RWPE1 (cell line): ENCODE measurements at places on chromosomes 11 and 22.
A peak's percentile ranks its signal among the peaks of the same experiment; 100 is the strongest.

DNA sequence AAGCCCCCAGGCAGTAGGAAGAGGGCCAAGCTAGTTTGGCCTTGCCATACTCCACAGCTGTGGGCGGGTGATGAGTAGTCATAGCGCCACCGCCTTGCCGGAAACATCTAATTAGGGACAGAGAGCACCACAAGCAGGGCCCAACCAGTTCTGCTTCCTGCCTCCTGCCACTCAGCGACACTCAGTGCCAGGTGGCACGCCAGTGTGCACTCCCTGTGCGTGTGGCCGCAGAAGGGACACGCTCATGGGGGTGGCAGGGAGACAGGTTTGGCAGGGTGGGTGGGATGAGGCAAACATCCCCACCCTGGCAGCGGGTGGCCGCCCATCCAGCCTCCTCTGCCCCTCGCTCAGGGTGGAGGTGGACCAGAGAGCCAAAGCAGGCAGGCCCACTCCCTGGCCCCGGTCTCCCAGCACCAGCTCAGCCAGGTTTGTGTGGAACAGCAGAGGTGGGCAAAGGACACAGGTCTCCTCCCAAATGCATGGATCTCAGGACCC is 4.9 kb downstream of the OVOL1 start:
- no peak for DNase-seq

- no peak for DNase-seq
Measured at GRCh38 chr11:6202041-6202440, 3.0 kb downstream of the OR52W1 start.

GRCh38 chr11:1597331-1597993 is 632 bp downstream of the KRTAP5-2 start:
- no peak for DNase-seq

DNA sequence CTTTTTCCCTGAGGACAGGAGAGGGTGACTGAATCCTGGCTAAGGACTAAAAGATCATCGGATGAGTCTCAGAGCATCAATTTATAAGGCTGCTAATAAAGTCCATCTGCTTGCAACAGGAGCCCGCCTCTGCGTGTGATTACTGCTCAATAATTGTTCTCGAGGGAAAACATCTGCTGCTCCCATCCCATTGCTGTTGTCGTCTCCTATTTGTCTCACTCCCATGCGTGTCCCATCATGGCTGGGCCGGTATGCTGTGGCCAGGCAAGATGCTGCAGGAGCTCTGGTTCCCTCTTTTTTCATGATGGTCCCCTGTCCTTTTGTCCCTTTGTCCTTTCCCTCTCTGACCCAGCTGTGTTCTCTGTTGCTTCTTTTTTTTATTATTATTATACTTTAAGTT is 121.2 kb downstream of the SPATA19 start:
- no peak for DNase-seq

DNA sequence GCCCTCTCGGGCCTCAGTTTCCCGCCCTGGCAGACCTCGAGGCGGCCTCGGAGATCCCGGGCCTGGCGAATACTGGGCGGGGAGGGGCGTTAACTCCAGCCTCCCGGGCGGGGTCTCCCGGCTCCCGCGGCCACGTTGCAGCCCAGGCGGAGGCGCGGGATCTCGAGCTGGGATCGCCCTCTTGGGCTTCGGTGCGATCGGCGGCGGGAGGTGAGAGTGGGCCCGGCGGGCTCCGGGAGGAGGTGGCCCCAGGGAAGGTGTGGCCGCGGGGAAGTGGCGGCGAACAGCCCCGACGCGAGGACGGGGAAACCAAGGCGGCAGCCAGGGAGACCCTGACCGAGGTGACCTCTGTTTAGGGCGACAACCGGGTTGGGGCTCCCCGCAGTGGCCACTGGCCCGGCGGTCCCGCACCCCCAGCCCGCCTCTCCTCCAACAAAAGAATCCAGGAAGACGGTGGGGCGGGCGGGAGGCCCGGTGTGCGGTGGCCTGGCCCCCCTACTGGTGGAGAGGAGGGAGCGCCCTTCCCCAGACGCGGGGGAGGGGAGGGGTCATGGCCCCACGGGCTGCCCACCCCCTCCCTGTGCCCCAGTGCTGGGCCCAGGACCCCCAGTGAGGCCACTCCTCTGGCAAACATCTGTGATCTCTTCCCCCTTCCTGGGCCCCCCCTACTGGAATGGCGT is at the start of gene PHETA2:
PHETA2 (plus strand) TSS at position 117 of the 680 bp plus-strand sequence. CDS start 3,046 bp downstream, outside the sequence.
- no peak for DNase-seq

DNA sequence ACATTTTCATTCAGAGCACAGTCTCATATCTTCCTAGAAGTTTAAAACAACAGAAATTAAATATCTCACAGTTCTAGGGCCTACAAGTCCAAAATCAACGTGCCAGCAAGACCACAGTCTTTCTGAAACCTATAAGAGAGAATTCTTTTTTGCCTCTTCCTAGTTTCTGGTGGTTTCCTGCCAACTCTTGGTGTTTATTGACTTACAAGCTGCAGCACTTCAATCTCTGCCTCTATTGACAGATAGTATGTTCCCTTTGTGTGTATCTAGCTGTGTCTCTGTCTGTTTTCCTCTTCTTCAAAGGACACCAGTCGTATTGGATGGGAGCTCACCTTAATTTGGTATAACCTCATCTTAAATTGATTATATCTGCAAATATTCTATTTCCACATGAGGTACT is 347.5 kb downstream of the DCDC1 start:
- DNase-seq: no peak

- no peak for DNase-seq
Measured at GRCh38 chr22:36279219-36279666, 26.3 kb downstream of the APOL1 start.

DNA sequence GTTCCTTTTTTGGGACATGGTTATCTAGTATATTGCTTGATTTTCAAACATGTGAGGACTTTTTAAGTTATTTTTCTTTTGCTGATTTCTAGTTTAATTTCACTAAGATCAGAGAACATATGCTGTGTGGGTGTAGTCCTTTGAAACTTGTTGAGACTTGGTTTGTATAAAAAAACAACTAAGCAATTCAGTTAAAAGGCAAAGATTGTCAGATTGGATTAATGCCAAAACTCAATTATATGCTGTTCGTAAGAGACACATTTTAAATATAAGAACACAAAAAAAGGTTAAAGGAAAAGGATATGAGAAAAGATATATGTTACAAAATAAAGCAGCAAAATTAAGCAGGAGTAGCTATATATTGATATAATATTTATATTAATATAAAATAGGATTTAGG is 17.8 kb upstream of the RRM1 start:
- DNase-seq: peak; percentile 12

DNA sequence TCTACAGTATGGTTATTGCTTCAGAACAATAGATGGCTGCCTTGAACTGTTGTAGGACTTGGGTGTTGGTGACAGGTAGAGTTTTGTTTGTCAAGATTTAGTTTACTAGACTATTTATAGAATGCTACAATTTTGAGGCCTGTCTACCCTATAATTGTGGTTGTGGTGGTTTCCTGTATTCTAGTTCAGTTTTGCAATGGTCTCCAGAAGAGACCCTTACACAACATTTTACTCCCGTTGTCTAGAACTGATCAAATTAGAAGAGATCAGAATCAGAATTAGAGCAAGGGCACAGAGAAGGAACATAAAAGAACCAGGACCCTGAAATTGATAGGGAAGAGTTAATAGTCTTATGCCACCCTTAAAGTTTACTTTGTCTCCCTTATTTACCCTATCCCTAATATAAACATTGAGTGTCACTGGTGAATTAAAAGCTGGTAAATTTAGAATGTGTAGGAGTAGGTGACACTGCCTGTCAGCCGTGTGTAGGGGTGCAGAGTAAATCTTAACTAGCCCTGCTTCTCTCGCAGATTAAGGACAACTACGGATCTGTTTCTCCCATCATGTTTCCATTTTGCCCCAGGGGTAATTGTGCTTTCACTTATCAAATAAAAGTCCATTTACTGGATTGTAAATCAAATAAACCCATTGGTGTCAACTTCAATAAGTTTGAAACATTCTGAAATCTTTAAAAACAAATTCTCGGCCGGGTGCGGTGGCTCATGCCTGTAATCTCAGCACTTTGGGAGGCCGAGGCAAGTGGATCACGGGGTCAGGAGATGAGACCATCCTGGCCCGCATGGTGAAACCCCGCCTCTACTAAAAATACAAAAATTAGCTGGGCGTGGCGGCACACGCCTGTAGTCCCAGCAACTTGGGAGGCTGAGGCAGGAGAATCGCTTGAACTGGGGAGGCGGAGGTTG is 10.9 kb upstream of the PHLDB1 start:
- DNase-seq: no peak

- peak; percentile 55 for DNase-seq
Measured at GRCh38 chr11:57482782-57483561, 22.6 kb downstream of the RTN4RL2 start.

GRCh38 chr11:131471976-131472375 is 101.6 kb downstream of the NTM start:
- DNase-seq: no peak

- no peak for DNase-seq
Measured at GRCh38 chr11:78768971-78769370, 194.3 kb upstream of the NARS2 start.

DNA sequence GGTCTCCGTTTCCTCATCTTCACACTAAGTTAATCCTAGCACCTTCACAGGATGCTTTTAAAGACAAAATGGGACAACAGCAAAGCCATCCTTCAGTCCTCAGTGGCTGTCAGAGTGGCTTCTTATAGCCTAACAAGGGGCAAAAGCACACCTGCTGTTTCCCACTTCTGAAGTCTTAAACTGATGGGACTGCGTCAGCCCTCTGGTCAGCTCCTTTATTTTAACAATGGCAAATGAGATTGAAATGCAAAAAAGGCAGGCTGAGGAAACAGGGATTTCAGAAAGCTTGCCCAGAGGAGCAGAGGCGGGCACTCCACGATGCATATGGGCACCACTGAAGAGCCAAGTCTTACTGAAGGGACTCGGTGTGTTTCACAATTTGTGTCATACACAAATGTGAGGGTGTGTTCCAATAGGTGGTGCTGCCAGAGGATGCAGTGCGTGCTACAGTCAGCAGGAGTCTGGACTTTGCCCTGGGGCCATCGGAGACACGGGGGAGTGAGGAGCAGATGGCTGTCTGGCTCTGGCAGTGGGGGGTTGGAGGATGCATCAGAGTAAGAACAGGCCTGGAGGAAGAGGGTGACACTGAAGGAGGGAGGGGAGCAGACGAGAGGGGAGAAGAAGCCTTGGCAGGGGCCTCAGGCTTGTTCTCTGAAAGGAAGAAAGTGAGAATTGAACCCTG is 47.3 kb downstream of the TENM4 start:
- no peak for DNase-seq

GRCh38 chr22:47165338-47166032 is 403.0 kb downstream of the TBC1D22A start:
- DNase-seq: no peak

GRCh38 chr22:50739894-50740293 is 1.9 kb downstream of the ACR start:
- DNase-seq: no peak

DNA sequence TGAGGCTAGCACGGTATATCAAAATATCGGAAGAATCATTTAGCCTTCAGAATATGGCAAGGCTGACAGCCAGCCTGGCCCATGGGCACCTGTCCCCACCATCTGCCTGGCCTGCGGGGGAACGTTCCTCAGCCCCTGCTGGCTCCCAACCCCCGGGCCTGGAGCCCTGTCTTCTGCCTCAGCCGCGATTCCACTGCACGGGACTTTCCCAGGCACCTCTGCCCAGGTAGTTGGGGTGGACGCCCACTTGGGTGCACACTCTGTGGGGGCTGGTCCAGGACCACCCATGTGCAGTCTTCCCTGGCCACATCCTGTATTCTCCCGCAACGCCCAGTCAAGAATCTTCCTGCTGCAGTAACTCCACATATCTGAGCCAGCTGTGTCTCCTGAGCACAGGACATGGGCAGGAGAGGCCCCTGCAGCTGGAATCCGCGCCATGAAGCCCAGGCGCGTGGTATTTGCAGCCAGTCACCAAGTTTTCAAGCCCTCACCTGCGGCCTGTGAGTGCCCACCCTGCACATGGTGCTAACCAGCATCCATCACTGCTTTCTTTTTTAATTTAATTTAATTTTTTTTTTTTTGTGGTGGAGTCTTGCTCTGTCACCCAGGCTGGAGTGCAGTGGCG is 77.9 kb downstream of the KCNQ1 start:
- no peak for DNase-seq

- DNase-seq: no peak
Measured at GRCh38 chr11:73866095-73866579, 10.5 kb downstream of the COA4 start.

- no peak for DNase-seq
Measured at GRCh38 chr11:18132341-18132740, at the start of gene MRGPRX3. Gene MRGPRX3, plus strand, starts transcription at chr11:18132571. Its CDS starts 4,632 bp downstream, at chr11:18137203.

- DNase-seq: no peak
Measured at GRCh38 chr11:130548491-130548833, 100.0 kb downstream of the ADAMTS15 start.

DNA sequence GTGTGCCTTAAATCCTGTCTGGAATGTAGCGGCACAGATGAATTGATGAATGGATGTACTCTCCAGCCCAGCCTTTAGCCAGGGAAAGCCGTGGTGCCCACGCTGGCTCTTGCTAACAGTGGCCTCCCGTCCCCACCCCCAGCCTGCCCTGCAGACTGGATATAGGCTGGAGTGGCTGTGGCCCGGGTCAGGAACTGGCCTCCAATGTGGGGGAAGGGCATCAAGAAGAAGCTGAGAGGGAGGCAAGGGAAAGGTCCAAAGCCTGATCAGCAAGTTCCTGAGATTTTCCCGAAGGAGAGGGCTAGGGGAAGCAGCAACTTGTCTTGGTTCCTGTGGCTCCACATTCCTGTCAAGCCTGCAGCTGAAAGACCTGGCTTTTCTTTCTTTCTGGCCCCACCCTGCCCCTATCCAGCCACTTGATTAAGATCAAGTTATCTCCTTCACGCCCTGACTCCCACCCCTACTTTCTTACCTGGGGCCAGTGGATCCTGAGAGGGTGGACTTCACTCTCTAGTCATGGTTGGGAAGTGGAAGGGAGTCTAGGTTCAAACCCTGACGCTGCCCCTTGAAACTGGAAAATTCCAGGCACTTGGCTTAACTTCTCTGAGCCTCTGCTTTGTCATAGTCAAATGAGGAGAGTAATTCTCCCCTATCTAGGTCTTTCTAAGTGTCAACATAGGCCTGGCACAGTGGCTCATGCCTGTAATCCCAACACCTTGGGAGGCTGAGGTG is 11.0 kb upstream of the MICALL1 start:
- no peak for DNase-seq

DNA sequence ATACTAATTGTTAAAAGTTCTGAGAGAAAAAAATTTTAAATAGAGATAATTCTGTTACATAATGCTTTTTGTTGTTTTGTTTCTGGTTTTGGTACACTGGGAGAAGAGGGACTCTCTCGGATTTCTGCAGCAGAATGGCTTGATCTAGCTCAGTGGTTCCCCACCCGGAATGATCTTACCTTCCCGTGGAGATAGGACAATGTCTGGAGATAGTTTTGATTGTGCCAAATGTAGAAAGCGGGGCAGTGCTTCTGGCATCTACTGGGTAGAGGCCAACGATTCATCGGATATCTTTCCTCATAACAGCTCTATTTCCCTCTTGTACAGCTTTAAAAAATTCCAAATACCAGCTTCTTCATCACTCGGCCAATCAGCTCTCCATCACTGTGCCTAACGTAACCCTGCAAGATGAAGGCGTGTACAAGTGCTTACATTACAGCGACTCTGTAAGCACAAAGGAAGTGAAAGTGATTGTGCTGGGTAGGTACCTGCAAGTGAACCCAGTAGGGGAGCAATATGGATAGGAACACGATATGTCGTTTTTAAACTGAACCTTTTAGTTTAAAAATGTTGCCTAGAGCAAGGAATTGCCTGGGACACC is 13.2 kb downstream of the CRTAM start:
- no peak for DNase-seq

- DNase-seq: no peak
Measured at GRCh38 chr11:122691549-122692150, 36.1 kb downstream of the UBASH3B start.
